ENCODE measurements at places on chromosomes 1 and 21.
A peak's percentile ranks its signal among the peaks of the same experiment; 100 is the strongest.

GRCh38 chr1:86753700-86754099 lies 49.3 kb downstream of the SH3GLB1 start:
- peak; percentile 19 for DNase-seq

DNA sequence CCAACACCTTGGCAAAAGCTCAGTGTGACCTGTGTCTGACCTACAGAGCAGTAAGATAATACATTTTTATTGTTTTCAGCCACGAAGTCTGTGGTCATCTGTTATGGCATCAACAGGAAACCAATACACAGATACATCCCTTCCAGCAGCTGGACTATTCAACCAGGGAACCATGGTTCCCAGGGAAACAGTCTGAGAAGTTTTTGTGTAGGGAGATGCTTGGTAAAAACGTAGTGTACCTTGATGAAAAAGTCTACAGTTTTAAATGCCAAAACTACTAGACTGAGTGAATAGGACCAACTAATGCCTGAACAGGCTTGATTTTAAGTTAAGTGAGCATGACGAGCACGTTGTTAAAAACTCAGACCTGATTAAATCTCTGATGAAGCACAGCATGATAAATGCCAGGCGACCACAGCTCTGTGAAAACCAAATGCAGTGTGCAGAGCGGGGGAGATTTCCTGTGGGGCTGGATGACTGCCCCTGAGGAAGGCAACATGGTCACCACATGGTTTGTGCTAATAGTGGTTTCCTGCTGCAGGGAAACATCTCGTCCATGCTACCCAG lies 228.9 kb downstream of the TNR start:
- no peak for DNase-seq

- no peak for DNase-seq
These were observed 14.1 kb upstream of the DEGS1 start for GRCh38 chr1:224168859-224169380.

DNA sequence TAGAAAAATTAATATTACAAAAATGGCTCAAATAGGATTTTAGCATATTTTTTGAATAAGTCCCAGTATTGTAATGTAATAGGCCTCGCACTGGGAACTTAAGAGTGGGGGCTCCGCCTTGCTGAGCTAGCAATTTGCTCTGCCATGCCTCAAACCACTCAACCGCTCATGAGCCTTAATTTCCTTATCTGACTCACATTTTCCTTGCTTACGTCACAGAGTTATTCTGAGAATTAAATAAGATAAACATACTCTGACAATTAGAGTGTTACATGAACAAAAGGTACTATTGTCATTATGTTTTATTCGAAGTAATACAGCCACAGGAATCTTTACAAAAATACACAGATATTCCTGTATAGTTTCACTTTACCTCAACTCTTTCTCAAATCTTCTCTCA lies 108.1 kb downstream of the SLC44A5 start:
- DNase-seq, result no peak

DNA sequence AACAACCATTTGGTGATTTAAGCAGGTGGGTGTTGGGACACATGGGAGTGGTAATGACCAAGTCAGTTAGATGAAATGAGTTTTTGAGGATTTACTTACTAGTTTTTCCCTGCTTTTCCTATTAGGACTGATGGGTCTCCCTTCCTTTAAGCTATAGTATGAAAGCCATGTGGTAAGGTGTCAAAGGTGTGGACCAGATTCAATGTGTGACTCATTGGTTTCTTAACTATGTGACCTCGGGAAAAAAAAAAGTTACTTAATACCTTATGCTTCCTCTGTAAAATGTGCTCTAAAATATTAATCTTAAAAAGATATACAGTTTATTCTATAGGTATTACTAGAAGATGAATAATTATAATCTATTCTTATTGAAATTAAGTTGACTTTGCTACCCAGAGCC lies 93.7 kb downstream of the DUSP10 start:
- no peak for DNase-seq

DNA sequence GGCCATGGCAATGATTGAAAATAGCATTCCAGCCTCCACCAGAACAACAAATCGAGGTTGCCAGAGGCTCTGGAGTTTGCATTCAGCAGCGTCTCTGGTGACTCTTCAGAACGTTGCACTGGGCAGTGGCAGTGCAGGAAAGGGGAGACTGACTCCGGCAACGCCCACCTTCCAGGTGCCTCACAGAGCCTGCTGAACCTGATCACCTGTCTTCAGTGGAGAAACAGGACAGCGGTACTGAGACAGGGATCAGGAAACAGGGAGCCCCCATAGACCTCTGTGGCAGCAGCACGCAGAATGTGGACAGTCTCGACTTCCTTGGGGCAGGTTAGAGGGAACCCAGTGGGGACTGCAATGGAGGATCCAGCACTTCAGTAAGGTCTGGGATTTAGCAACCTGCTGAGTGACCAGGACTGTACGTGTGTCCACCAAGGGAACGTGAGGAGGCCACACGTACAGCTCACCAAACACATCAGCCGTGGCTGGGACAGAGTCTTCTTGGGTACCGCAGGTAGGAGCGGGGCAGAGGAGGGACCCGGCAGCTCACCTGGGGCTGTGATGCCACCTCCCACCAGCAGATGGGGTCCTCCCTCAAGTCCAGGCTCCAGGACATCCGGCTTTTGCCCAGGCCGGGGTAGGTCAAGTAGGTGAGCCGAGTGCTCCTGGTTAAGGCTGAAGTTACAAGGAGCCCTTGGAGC lies 128.6 kb downstream of the PRDM2 start:
- DNase-seq, result peak; percentile 45

DNA sequence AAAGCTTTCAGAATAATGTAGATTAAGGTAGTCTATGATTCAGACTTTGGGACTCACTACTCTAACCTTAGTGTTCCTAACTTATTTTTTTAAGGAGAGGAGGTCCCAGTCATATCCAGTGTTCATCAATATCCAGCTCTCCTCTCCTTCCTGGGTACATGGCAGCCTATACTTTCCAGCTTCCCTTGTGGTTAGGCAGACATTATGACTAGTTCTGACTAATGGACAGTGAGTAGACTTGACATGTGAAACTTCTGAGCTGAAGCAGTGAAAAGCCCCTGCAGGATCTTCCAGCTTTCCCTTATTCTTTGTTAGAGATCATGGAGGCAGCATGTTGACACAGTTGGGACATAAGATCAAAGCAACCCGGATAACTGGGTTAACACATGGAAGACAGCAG lies 144.2 kb downstream of the PTPRU start:
- DNase-seq, result peak; percentile 31

- no peak for DNase-seq
These were observed 2.4 kb downstream of the MCL1 start for GRCh38 chr1:150576794-150577556.

- no peak for DNase-seq
These were observed 30.2 kb downstream of the RUNX3 start for GRCh38 chr1:24899581-24900485.

- DNase-seq, result no peak
These were observed 80.3 kb upstream of the PTBP2 start for GRCh38 chr1:96641282-96641681.

DNA sequence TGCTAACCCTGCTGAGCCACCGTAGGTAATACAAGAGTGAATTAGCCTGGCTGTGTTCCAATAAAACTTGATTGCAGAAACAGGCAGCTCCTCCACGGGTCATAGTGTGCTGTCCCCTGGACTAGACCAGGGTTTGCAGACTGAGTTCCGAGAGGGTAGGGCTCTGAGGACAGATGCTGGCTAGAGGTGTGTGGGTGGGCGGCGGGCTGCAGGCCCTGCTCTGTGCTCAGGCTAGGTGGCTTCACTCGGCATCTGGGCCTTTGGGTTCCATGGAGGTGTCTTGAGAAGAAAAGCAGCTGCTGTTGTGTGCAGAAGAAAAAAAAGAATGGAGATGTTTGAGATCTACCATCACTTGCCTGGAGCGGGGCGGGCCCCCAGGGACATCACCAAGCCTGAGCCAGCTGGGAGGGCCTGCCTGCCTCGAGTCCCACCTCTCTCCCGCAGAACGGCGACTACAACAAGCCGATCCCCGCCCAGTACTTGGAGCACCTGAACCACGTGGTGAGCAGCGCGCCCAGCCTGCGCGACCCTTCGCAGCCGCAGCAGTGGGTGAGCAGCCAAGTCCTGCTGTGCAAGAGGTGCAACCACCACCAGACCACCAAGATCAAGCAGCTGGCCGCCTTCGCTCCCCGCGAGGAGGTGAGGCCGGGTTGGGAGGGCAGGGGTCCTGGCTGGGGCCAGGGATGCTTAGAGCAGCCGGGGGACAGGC lies 7.9 kb downstream of the TMEM201 start:
- no peak for DNase-seq

DNA sequence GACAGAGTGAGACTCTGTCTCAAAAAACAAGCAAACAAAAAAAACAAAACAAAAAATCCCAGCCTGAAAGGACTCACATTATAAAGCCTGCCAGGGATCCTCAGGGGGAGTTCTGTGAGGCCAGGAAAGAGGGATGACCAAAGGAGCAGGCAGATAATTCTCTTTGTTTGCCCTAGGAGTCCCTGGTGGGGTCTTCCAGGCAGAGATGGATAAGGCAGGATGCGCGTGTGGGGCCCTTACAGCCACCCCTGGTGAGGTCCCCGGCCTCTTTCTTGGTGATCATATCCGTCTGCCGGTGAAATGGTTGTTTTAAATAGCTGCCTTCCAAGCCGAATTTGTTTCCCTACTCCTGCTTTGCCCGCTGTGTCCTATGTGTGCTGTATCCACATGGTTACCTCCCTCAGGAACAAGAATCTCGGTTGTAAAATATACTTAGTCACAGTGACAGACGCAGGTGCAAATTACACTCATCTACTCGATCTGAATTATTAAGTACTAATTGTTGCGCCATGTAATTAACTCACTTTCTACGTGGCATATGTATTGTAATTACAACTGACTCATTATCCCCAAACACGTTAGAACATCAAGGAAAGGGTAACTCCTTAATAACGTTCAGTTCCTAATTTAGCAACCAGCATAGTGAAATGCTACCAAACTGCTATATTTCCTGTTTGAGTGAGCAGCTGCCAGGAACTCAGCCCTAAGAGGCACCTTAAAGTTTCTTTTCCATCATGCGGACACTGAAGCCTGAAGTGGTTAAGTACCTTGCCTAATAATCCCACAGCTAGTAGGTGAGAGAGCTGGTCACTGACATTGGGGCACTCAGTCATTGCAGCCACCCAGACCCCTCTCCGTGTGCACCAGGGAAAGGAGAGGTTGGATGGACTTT lies 106.4 kb downstream of the ZSCAN20 start:
- no peak for DNase-seq

Measured in RWPE1 (cell line).